ENCODE measurements at places on chromosomes 3 and 15.

DNA sequence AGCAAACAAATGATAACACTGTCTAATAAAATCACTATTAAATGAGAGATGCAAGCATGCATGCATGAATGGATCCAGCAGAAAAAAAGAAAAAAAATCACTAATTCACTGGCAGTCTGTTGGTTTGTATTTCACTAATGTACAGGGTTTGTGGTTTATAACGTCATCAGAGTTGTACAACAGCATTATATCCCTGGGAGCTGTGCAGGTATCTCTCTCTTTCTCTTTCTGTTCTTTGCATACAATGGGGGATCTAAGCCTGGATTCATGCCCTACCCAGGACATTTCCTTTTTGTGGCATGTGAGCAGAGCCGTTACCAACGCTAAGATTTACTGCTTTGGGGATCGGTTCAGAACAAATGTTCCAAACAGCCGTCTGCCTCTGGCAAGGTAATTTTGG is 229.5 kb downstream of the SOX2 start:
- no peak for DNase-seq

GRCh38 chr15:89578146-89578545 is 2.9 kb downstream of the TICRR start:
- DNase-seq, result no peak

- DNase-seq, result no peak
Observed at GRCh38 chr3:12752809-12753208, 6.2 kb downstream of the TMEM40 start.

GRCh38 chr15:37764733-37765191 is 169.7 kb upstream of the TMCO5A start:
- no peak for DNase-seq

GRCh38 chr3:194689493-194689944 is 3.8 kb downstream of the FAM43A start:
- DNase-seq, result peak; percentile 40

DNA sequence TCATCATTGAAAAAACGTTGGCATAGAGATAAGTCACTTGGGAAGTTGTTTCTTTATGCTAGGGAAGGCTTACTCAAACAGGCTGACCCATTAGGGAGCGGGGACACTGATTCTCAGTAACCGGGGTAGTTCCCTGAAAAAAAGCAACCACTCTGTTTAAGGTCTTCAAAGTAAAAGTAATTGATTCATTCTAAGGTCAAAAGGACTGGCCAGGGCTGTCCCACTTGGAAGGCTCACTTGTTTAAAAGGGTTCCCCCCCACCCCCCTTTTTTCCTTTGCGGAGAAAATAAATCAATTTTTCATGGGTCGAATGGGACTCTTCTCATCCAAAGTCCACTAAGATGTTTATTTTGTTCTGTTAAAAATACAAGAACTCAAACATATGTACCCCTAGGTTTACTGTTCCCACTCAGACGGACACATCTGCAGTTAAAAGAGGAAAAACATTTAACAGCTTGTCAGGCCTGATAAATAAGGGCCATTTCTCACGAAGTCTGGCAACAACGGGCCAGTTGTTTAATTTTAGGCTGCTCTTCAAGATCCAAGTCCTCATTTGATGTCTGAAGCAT is 53.0 kb downstream of the ARHGEF3 start:
- no peak for DNase-seq

GRCh38 chr3:47890828-47891612 is 88.1 kb downstream of the DHX30 start:
- DNase-seq, result no peak

All from activated T-cell treated with anti-CD3 and anti-CD28 coated beads, Interleukin-2, amount 50 U/mL, for 48 hours (primary cell).